Stimulated activated CD4-positive, alpha-beta T cell treated with anti-CD3 and anti-CD28 coated beads, Interleukin-1b, Interleukin-23, amount 100 ng/mL, for 4 hours (primary cell): ENCODE measurements at places on chromosomes 1 and 21.

GRCh38 chr1:201008666-201009360 lies 14.7 kb downstream of the KIF21B start:
- no peak for DNase-seq

DNA sequence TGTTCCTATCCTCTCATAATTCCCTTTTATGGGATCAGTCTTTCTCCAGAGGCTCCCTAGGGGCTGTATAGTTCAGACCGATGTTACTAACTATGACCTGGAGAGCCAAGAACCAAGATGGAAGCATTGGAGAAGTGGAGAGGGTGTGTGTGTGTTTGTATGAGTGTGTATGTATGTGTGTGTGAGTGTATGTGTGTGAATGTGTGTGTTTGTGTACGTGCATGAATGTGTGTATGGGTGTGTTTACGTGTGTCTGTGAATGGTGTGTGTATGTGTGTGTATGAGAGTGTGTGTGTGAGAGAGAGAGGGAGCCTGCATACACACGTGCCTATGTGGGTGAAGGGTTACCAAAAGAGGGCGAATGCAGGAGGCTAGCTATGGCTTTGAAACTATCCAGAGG lies 4.9 kb downstream of the MYBPHL start:
- no peak for DNase-seq

- DNase-seq: no peak
Measured at GRCh38 chr1:192475970-192476369, 99.6 kb upstream of the RGS1 start.

GRCh38 chr1:109116286-109116685 lies 2.4 kb downstream of the ELAPOR1 start:
- DNase-seq: no peak

GRCh38 chr1:239999170-239999569 lies 92.5 kb upstream of the FMN2 start:
- no peak for DNase-seq

GRCh38 chr1:75396745-75397144 lies 214.2 kb downstream of the SLC44A5 start:
- no peak for DNase-seq

DNA sequence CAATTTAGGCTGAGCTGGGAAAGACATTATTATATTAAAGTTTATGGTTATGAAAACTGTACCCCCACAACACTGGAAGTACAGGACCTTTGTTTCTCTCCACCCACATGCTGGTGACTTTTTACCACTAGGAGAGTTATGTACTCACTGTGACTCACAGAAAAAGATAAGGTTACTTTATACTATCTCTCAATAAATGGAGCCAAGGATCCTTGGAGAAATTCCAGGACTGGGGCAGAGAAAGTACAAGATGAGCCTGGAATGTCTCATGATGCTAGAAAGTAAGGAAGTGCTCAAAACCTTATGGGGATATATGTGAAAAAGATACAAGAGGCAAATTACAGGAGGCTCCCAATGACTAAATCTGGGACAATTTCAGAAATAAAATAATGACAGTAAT lies 63.9 kb upstream of the C1orf105 start:
- no peak for DNase-seq

DNA sequence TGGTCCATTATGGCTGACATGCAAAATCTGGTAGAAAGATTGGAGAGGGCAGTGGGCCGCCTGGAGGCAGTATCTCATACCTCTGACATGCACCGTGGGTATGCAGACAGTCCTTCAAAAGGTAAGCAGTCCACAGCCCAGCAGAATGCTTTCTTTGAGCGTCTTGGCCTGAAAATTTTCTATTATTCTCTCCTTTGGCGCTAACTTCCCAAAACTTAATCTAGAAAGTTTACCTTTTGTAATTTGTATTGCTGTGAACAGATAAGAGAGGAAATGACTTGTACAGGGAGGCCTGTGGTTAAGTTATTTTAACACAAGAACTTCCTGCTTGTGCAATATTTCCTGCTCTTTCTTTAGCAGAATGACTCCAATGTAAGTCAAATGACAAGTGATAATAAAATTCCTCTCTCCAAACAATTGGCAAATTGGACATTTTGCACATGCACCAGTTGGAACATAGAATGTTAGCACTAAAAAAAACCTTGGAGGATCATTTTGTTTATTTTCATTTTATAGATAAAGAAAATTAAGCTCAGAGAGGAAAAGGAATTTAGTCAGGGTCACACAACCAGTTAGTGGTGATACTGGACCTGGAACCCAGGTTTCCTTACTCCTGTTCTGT lies 18.9 kb downstream of the CAP1 start:
- DNase-seq: no peak

GRCh38 chr1:30232288-30232899 lies 491.0 kb downstream of the MATN1 start:
- no peak for DNase-seq

GRCh38 chr1:2999571-2999970 lies 21.7 kb upstream of the ACTRT2 start:
- DNase-seq: no peak

DNA sequence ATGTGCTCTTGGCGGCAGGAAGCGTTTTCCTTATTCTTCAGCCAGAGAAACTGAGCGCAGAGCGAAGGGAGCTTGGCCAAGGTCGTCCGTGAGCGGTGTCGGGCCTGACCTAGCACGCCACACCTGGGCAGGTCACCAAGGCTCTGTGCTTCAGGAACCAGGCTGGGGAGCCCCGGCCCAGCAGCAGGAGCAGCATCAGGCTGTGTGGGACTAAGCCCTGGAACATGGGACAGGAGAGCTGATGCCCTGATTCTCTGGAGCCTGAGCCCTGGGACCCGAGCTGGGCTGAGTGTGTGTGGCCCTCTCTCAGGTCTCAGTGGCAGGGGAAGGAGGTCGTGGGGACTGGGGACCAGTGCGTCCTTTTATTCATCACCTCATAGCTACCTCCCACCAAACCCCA lies 65.2 kb upstream of the ABCG1 start:
- DNase-seq: no peak
